ENCODE measurements at places on chromosomes 1 and 21.

DNA sequence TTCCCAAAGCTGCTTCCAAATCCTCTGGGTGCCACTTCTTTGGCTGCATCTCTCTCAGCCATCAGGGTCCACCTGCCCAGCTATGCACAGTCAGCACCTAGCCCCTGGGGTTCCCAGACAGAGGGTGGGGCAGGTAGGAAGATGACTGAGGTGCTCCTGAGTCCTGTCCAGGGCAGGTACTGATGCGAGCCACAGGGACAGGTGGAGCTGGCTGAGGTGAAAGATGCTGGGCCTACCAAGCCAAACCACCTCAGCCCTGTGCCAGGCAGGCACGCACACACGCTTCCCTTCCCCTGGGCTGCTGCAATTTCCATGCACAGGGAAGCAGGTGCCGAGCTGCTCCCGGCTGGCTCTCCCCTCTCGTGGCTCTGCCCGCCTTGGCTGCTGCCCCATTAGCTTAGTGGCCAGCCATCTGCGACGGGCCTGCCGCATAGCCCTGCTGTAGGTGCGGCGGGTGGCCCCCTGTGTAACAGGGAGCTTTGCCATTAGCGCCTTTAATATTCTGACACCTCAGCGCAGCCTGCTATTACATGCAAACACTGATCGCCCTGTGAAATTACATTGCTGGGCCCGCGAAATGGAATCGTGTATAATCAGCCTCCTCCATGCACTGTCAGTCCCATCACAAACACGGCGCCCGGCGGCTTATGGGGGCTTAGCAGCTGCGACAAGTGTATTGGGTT is 38.9 kb downstream of the DMAP1 start:
- DNase-seq: no peak

DNA sequence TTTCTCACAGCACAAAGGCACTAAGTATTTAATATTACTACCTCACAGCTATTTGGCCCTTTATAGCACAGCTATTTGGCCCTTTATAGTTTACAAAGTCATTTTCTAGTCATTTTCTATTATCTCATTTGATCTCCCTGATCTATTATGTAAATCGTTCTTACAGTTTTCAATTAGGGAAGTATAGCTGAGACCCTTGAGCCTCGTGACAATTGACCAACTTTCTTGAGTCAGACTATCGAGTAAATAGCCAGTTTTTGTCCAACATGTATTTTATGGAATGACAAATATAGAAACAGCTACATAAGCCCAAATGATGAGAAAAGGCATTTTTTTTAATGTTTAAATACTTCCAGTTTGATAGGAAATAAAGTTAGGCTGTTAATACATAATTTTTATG is 7.0 kb upstream of the ANGPTL1 start:
- DNase-seq: no peak

GRCh38 chr21:38440746-38441145 is 57.5 kb downstream of the ERG start:
- peak; percentile 92 for DNase-seq

GRCh38 chr1:85865213-85865612 is 157.0 kb upstream of the ZNHIT6 start:
- peak; percentile 14 for DNase-seq

DNA sequence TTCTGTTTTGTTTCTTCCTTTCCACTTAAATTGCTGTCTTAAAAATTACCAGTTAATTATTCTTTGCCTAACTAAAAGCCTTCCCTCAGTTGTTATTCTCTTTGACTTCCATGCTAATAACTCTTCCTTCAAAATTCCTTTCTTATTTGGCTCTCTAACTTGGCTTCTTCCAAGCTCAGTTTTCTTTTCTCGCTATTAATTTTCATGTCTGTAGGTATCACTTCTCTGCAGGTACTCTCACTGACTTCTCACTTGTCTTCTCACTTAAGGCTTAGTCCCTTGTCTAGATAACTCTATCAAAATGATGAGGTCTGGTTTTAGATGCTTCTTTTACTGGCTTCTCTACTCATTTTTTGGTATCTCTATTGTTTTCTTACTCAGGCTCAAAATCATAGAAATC is 10.1 kb downstream of the CDC7 start:
- no peak for DNase-seq

- no peak for DNase-seq
These were observed 17.0 kb upstream of the ITLN2 start for GRCh38 chr1:160971618-160972056.

DNA sequence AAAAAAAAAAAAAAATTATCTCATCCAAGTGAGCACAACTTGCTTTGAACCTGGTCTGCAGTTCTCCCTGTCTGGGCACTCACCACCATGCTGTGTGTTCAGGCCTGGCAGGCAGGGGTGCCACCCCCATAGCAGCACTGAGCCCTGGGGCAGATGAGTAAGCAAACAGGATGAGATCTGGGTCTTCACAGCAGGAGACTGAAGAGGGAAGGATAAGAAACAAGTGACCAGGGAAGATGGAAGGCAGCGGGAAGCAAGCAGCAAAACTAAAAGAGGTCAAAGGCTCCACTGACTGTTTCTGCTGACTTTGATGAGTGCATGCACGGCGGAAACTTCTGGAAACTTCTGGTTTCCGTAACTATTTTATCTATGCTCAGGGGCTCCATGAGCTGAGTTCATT is 133.5 kb upstream of the SOD1 start:
- no peak for DNase-seq

DNA sequence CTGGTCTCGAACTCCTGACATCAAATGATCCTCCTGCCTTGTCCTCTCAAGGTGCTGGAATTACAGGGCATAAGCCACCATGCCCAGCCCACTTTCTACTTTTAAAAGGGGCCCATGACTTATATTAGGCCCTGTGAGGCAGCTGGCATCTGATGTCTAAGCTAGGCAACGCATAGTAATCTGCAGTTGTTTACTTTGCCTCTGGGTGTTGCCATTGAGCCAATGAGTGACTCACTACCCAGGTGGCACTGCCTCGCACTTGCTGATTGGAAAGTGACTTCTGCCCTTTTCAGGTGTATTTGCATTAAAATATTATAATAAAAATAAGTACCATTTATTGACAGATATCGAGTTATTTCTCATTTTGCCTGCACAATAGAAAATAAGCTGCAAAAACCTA is 84.9 kb downstream of the KIF14 start:
- DNase-seq: no peak

- DNase-seq: no peak
These were observed 106.3 kb downstream of the CD247 start for GRCh38 chr1:167412072-167412471.

DNA sequence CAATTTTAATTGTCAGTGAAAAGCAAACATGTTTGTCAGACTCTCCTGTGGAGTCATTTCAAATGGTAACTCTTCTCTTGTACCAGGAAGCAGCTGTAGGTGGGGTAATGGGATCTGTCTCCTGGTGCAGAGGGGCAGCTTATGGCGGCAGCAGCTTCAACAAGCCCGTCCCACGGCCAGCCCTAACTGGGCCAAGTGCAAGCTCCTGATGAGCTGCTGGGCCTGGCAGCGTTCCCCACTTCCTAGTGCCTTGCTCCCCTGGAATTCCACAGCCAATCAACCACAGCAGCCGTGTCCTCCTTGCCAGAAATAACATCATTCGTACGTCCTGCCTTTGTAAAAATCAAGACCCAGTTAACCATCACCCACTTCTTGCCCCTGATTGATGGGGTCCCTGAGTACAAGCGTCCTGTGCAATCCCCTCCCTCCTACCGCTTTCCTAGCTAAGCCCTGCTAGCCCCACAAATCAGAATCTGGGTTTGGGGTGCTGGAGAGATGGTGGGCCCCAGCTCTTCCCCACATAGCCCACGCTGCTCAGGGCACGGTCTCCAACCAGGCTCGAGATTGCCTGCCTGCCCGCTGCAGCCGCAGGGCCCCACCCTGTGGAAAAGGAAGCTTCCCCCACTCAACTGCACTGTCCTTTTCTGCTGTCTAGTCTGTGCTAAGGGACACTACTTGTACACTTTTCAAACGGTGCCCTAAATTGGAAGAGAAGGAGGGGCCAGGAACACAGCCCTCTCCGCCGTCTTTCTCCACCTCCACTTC is 61.2 kb downstream of the TOR1AIP2 start:
- DNase-seq: no peak

DNA sequence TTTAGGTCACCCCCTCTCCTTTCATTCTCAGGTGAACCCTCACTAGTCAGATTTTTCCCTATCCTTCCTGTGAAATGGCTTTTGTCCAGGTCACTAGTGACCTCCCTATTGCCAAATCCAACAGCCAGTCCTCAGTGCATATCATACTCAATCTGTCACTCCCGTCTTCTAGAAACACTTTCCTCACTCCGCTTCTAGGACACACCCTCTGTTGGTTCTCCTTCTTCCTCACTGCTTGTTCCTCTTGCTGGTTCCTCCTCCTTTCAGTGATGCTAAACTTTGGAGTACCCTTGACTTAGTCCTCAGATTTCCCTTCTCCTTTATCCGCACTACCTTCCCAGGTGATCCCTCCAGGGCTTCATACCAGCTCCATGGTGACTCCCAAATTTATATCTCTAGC is 94.3 kb downstream of the RNF220 start:
- DNase-seq: no peak

DNA sequence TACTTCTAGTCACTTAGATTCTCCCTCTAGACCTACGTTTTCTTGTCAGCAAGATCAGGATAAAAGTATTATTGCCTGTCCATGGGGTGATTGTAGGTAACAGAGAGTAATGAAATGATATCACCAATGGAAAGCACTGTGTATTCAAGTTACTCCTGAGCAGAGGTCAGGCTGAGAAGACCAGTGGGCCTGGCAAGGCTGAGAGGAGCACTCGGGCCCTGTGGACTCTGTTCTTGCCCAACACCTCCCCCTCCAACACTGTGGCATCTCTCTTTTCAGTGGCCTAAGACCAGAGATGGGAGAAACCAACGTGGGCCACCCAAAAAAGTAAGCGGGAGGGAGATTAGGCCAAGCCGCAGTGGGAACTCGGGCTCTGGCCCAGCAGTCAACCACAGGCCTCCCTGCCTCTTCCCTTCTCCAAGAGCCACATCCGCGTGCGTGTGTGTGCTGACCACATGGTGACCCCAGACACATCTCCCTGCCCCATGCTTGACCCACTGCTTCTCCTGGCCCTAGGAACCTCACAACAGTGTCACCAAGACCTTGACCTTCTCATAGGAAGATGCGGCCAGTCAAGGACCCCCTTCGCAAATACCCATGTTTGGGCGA is 12.3 kb downstream of the RORC start:
- no peak for DNase-seq

DNA sequence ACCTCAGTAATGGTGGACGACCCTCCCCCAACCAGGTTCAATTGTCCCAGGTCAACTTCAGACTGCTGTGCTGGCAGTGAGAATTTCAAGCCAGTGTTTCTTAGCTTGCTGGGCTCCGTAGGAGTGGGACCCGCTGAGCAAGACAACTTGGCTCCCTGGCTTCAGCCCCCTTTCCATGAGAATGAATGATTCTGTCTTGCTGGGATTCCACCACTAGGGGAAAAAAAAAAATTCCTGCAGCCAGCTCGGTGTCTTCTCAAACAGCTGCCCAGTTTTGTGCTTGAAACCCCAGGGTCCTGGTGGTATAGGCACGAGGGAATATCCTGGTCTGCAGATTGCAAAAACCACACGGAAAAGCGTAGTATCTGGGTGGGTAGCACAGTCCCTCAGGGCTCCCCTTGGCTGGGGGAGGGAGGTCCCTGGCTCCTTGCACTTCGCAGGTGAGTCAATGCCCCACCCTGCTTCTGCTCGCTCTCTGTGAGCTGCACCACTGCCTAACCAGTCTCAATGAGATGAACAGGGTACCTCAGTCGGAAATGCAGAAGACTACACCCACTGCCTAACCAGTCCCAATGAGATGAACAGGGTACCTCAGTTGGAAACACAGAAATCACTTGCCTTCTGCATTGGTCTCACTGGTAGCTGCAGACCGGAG is 41.5 kb downstream of the GBP6 start:
- DNase-seq: no peak

DNA sequence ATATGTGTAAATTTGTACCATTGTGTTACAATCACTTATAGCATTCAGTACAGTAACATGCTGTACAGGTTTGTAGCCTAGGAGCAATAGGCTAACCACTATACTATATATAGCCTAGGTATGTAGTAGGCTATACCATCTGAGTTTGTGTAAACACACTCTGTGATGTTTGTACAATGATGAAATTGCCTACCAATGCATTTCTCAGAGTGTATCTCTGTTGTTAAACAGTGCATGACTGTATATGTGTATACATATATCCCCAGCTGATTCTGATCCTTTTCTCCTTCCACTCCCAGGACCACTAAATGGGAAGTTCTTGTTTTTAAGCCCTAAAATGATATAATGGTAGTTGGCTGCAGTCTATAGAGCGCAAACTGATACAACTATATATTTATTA is 7.8 kb downstream of the GNPAT start:
- DNase-seq: peak; percentile 35

DNA sequence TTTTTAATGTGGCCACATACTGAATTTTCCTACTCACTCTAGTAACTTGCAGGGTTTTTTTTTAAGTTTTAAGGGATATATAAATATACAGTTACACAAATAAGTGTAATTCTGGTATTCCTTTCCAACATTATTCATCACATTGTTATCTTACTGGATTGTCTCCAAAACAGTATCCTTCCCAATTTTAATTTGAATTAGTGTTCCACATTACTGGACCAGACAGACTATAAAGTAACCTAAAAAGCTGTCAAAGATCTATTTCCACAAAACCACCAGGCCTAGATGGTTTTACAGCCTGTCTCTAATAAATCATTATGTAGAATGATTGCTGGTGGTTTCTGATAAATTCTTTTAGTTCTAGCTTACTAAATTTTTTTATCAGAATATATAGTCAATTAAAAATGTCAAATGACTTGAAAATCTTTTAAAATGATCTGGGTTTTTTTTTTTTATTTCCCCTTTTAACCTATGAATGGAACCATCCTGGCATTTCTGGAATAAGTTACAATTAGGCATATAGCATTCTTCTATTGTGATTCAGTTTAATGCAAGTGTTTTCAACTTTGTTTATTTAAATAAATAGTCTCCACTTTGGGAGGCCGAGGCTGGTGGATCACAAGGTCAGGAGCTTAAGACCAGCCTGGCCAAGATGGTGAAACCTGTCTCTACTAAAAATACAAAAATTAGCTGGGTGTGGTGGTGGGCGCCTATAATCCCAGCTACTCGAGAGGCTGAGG is 59.3 kb downstream of the PACC1 start:
- no peak for DNase-seq

DNA sequence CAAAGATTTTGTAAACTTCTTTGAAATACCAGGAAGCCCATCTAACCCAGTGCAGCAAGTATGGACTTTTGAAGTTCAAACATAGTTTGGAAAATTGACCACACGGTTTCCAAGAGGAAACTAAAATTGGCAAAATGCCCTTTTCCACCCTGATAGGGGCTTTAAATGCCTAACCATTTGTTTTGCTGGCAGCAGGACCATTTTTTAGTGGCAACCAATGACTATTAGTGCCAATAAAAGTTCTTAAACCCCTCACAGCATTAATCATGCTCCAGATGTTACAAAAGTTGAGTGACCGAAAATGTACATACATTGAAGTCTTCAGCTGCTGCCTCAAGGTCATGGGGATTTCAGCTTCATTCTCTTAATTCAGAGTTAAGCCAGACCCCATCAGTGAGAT is 46.4 kb upstream of the ENAH start:
- DNase-seq: peak; percentile 40
